Suppressor macrophage (primary cell): ENCODE measurements at places on chromosomes 5 and 9.

- no peak for DNase-seq
These were observed 176.6 kb downstream of the DMRTA1 start for GRCh38 chr9:22623236-22623635.

- DNase-seq: peak; percentile 45
These were observed 1.2 kb downstream of the VCAN start for GRCh38 chr5:83472508-83473345.

DNA sequence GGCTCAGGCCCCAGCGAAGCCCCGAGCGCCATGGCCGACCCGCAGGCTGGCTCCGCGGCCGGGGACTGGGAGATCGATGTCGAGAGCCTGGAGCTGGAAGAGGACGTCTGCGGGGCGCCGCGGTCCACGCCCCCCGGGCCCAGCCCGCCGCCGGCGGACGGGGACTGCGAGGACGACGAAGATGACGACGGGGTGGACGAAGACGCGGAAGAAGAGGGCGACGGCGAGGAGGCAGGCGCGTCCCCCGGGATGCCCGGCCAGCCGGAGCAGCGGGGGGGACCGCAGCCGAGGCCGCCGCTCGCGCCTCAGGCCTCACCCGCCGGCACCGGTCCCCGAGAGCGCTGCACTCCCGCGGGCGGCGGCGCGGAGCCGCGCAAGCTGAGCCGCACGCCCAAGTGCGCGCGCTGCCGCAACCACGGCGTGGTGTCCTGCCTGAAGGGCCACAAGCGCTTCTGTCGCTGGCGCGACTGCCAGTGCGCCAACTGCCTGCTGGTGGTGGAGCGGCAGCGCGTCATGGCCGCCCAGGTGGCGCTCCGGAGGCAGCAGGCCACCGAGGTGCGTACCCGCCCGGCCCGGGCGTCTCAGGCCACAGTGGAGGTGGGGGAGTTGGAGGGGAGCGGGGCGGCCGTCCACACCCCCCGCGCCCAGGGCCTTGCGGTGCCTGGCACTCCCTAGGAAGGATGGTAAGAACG is 1.6 kb downstream of the DMRT2 start:
- peak; percentile 12 for DNase-seq

DNA sequence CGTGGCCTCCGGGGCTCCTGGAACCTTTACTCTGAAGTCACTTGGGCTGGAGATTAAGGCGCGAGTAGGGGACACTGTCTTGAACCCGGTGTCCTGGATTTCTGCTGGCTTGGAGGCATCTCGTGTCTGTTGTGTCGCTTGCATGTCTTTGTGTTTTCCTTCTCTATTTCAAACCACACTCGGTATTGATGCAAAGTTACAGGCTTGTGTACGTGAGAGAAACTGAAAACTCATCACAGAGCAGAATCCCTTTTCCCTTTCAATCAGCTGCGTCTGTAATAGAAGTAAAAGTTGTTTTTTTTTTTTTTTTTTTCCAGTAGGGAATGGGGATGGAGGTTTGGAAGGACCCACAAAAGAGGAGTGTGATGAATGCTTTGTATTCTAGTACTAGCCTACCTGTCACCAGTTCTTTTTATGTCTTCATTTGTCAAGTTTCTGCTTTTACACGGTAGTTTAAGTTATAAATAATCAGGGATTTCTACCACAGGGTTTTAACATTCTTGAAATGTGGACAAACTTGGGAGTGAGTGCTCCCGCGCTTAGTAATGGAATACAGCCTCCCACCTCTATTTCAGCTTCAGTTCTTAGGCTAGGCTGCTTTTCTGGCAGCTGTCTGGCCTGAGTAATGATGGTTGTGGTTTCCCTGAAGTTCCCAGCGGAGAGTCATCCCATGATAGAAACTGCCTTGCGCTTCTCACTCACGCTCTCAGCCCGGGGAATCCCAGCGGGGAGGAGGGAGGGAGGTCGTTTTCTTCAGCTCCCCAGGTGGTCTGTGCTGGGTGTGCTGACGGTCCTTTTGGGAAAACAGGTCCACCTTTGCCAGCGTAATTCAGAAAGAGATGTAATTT is 763 bp downstream of the TJP2 start:
- DNase-seq: peak; percentile 84

- DNase-seq: no peak
These were observed 25.2 kb downstream of the DTWD2 start for GRCh38 chr5:118963169-118963568.

GRCh38 chr9:76799473-76799872 is 35.2 kb downstream of the PCA3 start:
- no peak for DNase-seq

DNA sequence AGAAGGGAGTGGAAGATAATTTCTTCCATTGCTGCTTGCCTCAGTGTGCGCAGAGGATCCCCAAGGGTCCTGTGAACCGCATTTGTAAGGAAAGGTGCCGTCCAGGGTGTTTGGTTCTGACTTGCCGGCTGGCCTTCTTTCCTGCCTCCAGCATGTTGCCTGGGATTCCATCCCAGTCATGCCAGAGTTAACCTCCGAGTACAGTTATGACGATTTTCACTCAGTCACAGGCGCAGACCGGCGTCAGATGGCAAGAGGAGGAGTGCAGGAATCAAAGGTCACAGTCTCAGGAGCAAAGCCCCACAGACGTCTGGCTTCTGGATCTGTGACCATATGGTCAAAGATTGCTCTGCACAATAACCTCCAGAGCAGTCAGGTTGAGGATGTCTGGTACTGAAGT is 5.9 kb upstream of the GADD45G start:
- no peak for DNase-seq

GRCh38 chr9:89878687-89879086 is 273.9 kb downstream of the GADD45G start:
- DNase-seq: no peak

DNA sequence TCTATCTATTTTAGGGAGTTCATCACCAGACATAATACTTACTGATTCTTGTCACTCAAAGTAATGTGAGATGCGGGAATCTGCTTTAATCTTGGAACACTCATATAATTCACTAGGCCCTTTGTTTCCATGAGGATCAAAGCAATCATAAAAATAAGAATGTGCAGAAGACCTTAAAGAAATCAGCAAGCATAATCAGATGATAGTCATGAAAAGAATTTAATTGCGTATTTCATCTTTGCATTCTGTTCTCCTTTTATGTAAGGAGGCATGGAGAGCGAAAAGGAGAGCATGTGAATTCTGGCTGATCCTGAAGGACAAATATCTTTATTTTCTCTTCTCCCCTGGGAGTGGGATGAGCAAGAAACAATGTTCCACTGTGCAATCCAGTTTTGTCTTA is 128.0 kb downstream of the RAB3C start:
- DNase-seq: no peak

- no peak for DNase-seq
These were observed 15.9 kb upstream of the CDC20B start for GRCh38 chr5:55188656-55189540.

GRCh38 chr5:109825450-109825849 is 135.7 kb downstream of the MAN2A1 start:
- no peak for DNase-seq

GRCh38 chr5:102523541-102524175 is 24.9 kb upstream of the SLCO6A1 start:
- DNase-seq: peak; percentile 32

DNA sequence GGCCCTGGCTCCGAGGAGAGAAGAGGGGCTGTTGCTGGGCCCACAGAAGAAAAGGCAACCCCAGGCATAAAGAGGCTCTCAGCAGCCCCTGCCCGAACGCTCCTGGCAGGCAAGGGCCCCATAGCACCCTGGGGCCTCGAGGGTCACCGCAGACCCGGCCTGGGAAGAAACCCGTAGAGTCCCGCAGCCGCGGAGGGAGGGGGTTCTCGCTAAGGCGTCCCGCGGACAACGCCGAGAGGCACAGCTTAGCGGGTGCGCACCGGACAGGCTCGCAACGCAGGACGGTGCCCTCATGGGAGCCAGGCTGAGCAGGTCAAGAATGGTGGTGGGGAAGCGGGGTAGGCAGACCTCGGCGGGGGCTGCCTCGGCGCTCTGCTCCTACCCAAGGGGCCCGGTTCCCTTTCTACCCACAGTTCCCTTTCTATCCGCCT is 6.7 kb downstream of the PITX1 start:
- DNase-seq: no peak

- peak; percentile 47 for DNase-seq
These were observed 29.7 kb downstream of the CNTFR start for GRCh38 chr9:34559624-34560455.

- DNase-seq: no peak
These were observed 26.1 kb upstream of the CKMT2 start for GRCh38 chr5:81207009-81207408.

- peak; percentile 79 for DNase-seq
These were observed 112.2 kb upstream of the ZNF608 start for GRCh38 chr5:124858612-124859011.

DNA sequence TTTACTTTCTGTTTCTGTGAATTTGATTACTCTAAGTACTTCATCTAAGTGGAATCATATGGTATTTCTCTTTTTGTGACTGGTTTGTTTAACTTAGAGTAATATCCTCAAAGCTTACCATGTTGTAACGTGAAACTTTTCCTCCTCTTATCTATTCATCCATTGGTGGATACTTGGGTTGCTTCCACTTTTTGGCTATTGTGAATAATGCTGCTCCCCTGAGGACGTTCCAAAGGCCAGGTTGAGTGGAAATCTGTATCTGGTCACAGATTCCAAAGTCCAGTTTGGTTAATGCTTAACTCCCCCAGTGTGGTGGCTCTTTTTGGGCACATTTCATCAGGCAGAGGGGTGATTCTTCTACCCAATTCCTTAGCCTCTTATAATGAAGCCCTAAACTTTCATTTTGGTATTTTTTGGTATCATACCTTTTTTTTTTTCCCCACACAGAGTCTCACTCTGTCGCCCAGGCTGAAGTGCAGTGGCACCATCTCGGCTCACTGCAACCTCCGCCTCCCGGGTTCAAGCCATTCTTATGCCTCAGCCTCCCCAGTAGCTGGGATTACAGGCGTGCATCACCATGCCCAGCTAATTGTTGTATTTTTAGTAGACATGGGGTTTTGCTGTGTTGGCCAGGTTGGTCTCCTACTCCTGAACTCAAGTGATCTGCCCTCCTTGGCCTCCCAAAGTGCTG is 65.4 kb downstream of the CMYA5 start:
- DNase-seq: no peak

- DNase-seq: no peak
These were observed 4.3 kb downstream of the RIC1 start for GRCh38 chr9:5633243-5633642.

DNA sequence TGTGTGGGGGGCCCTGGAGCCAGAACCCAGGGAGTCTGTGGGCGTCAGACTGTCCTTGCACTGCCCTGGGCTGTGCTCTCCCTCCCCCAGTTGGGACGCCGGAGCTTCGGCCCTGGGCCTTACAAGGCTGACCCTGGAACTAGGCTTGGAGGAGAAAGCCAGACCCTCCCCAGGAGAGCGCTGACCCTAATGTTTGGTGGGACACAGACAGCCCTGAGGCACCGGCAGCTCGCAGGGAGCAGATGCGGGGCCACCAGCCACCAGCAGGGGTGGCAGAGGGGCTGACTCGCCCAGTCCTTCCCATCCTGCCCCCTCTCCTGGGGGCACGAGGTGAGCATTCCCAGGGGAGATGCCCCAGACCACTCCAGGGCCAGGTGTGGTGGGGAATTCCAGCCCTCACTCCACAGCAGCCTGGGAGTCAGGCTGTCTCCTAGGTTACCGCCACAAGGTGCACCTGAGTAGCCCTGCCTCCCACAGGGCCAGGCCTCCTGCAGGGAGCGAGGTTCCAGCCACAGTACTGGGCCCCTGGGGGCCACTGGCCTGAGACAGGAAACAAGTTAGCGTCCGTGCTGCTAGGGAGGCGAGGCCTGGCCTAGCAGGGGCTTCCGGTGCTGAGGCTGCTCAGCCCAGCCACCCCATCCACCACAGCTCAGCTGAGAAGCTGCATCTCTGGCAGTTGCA is 134.6 kb downstream of the OLFM1 start:
- DNase-seq: no peak

- no peak for DNase-seq
These were observed 34.4 kb downstream of the RFX3 start for GRCh38 chr9:3491450-3491849.

GRCh38 chr9:126499005-126499910 is 114.5 kb upstream of the LMX1B start:
- DNase-seq: peak; percentile 51

DNA sequence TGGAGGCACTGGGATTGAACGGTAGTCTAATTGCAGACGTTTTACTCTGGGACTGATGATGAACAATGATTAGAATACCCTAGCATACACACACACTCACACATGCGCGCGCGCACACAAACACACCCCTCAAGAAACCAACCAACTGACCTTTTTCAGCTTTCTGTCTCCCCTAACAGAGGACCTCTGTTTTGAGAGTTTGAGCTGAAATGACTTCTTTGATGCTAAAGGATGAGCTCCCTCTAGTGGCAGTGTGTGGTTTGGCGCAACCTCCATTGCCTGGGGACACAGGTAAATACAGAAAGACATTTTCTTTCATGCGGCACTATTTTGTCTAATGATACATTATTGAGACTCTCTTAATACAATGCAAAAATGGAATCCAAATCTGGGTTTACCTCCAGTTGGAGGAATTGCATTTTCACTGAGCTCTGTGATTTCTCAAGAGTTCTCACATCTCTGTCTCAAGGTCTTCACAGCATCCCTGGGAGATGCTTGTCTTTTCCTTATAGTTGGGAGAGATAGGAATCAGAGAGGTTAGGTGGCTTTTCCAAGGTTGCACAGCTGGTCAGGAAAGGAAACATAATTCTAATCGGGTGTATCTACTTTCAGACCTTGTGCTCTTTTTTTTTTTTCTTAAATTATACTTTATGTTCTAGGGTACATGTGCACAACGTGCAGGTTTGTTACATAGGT is 187.5 kb downstream of the TMEM38B start:
- DNase-seq: peak; percentile 63

- no peak for DNase-seq
These were observed 2.0 kb upstream of the CENPH start for GRCh38 chr5:69187342-69187741.

DNA sequence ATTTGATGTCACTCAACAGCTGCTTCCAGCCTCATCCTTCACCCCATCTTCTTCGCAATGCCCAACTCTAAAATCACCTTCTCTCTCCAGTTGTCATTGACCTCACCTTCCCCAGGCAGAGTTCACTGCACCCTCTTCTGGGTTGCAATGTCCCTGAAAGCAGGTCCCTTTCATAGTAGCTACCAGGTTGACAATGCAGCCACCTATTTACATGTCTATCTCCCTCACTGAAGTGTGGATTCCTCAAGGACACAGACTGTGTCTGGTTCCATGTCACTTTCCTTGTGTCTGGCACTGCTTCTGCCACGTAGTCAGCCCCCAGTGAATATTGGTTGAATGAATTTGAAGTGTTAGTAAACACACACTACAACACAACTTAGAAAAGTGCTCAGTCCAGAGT is 445.5 kb upstream of the WWC1 start:
- no peak for DNase-seq
